ENCODE measurements at places on chromosomes 5 and 9. TPM values are rescaled to one million over a fixed set of nuclear protein-coding genes. Genes with fewer than 3 reads are reported as not detected.

Gene FAM200C
- 9.0 TPM for total RNA-seq

Gene GRXCR2
- total RNA-seq: not detected

DNA sequence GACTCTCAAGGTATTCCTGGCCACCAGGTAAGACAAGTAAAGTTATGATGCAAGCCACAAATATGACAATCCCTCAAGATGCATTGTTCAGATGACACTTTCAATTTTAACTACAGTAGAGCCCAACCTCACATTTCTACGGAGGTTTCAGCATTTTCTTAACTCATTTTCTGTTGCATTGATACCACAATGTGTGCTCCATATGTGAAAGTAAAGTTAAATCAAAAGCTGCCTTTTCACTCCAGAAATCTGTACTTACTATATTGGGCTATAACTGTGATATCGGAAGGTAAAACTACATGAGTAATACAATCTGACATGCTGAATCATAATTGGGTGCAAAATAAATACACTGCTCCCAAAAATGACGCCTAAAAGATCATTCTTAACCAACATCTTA lies 333.6 kb upstream of the MEF2C start:
- DNase-seq: no peak
- no peaks in the 10 kb centered on the region for H3K36me3 ChIP-seq
- H3K4me1 ChIP-seq: no peaks in the 10 kb centered on the region
- no peaks in the 10 kb centered on the region for H3K27me3 ChIP-seq

GRCh38 chr5:78151594-78152271 lies 142.8 kb downstream of the AP3B1 start:
- no peak overlapping the region for H3K4me3 ChIP-seq
- DNase-seq: no peak
- H3K36me3 ChIP-seq: peaks cover 4% of the 10 kb centered on the region
- H3K27ac ChIP-seq: no peak overlapping the region
- no peaks in the 10 kb centered on the region for H3K4me1 ChIP-seq

GRCh38 chr5:159886296-159886695 lies 30.0 kb upstream of the ADRA1B start:
- no peaks in the 10 kb centered on the region for H3K36me3 ChIP-seq
- no peaks in the 10 kb centered on the region for H3K4me1 ChIP-seq
- no peak overlapping the region for H3K27ac ChIP-seq
- no peak for DNase-seq
- H3K4me3 ChIP-seq: no peak overlapping the region
- no peaks in the 10 kb centered on the region for H3K27me3 ChIP-seq

DNA sequence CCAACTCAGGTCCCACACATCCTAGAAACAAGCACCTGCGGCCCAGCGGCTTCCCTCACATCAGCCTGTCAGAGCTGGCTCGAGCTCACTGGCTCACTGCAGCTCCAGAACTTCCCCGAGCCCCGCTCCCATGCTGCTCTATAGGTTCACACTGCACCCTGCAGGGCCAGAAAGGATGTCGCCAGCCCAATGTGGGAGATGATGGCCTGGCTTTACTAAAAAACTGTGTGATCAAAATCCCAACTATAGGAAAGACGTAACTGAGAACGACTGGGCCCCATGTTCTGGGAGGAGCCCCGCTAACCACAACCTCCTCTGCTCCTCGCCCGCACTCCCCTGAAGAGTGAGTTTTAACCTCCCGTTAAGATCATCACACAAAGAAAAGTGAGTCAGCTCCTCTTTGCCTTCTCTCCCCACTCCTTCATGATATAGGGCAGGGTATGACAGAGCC lies 4.6 kb downstream of the SURF4 start:
- no peak overlapping the region for H3K4me3 ChIP-seq
- H3K27me3 ChIP-seq: no peaks in the 10 kb centered on the region
- peaks cover 65% of the 10 kb centered on the region for H3K4me1 ChIP-seq
- H3K27ac ChIP-seq: no peak overlapping the region

- no peak overlapping the region for H3K4me3 ChIP-seq
- H3K36me3 ChIP-seq: no peaks in the 10 kb centered on the region
- no peak overlapping the region for H3K27ac ChIP-seq
- no peak for DNase-seq
- H3K27me3 ChIP-seq: no peaks in the 10 kb centered on the region
Observed at GRCh38 chr9:93286252-93287188, 102.6 kb downstream of the WNK2 start.

DNA sequence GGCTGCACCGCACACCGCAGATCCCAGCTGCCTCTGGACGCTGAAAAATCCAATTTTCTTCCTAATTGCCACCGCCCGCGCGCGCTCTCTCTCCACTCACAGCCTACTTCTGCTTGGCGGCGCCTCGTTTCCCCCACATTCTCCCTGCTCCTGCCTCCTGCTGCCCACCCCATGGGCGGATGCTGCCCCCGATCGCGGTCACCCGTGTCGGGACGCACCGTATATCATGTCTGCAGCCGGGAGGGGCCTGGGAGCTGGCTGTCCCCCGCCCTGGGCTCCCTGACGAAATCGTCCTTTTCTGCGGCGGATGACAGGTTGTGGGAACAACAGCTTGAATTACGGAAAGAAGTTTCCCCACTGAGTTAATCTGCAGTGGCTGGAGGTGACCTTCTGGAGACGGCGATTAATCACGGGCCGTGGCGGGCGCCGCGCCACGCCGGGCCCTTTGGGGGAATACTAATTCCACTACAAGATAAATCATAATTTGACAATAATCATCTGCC lies 36.3 kb upstream of the PSD2 start:
- H3K4me3 ChIP-seq: no peak overlapping the region
- H3K27me3 ChIP-seq: peaks cover 7% of the 10 kb centered on the region
- H3K4me1 ChIP-seq: peaks cover 7% of the 10 kb centered on the region
- no peak for DNase-seq
- H3K27ac ChIP-seq: no peak overlapping the region
- H3K36me3 ChIP-seq: no peaks in the 10 kb centered on the region

- no peak overlapping the region for H3K4me3 ChIP-seq
- H3K27me3 ChIP-seq: no peaks in the 10 kb centered on the region
- DNase-seq: no peak
- no peaks in the 10 kb centered on the region for H3K4me1 ChIP-seq
- no peak overlapping the region for H3K27ac ChIP-seq
Observed at GRCh38 chr9:26682041-26682440, 210.6 kb downstream of the CAAP1 start.

- no peaks in the 10 kb centered on the region for H3K36me3 ChIP-seq
- H3K27ac ChIP-seq: no peak overlapping the region
- no peaks in the 10 kb centered on the region for H3K27me3 ChIP-seq
- H3K4me3 ChIP-seq: no peak overlapping the region
- peaks cover under 1% of the 10 kb centered on the region for H3K4me1 ChIP-seq
- no peak for DNase-seq
Observed at GRCh38 chr5:96655506-96655905, 6.7 kb upstream of the CAST start.

GRCh38 chr5:9307150-9307549 lies 238.7 kb downstream of the SEMA5A start:
- no peak overlapping the region for H3K4me3 ChIP-seq
- H3K27ac ChIP-seq: no peak overlapping the region
- no peaks in the 10 kb centered on the region for H3K27me3 ChIP-seq
- no peaks in the 10 kb centered on the region for H3K36me3 ChIP-seq
- H3K4me1 ChIP-seq: no peaks in the 10 kb centered on the region

DNA sequence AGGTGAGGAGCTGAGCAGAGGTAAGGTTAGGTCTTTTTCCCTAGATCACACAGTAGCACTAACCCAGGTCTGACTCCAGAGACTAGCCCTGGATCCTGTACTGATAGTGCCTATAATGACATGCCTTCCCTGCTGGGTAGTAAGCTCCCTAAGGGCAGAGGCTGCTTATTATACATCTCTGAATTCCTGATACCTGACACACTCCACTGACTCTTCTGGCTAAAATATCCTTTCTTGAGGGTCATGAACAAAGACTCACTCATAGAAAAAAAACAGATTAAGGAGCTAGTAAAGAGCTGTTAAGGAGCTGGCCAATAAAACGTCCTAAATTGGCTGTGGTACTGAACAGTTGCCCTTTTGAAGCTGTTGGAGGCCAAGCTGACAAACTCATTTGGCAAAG lies 149.0 kb upstream of the ITGA1 start:
- no peak for DNase-seq
- no peaks in the 10 kb centered on the region for H3K27me3 ChIP-seq
- no peak overlapping the region for H3K27ac ChIP-seq
- H3K36me3 ChIP-seq: no peaks in the 10 kb centered on the region

Data from thyroid gland (tissue), 4 donors.